ENCODE measurements at places on chromosomes 13 and 19. TPM values are rescaled to one million over a fixed set of nuclear protein-coding genes. Genes with fewer than 3 reads are reported as not detected.

- peak; percentile 98 for DNase-seq
Measured at GRCh38 chr13:90445179-90445578, 902.3 kb upstream of the MIR17HG start.

GRCh38 chr19:42436006-42436405 is 6.7 kb downstream of the CXCL17 start:
- no peak for DNase-seq

FAM124A gene
- 0.35 TPM for total RNA-seq

GRCh38 chr19:10352764-10353671 is 13.6 kb upstream of the ICAM3 start:
- DNase-seq = no peak

CD209 gene
- not detected for total RNA-seq

RRAS gene
- total RNA-seq = 40.5 TPM

SLC39A3 gene
- total RNA-seq = 31.6 TPM

DNA sequence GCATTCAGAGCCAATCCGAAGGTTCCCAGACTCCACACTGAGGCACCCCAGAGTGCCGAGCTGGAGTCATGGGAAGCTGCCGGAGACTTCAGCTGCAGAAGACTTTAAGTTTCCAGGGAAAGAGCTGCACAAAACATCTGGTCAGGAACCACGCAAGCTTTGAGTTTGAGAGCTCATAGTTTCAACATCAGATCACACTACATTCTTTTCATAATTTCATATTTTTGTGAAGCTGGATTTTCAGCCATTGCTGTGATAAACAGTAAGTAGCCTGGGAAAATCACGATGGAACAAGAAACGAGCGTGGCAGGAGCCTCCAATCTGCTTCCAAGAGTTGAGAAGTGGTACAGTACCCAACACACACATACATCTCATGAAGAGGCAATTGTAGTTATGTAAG is 25.5 kb upstream of the ATP12A start:
- no peak for DNase-seq

- no peak for DNase-seq
Measured at GRCh38 chr19:2140138-2140569, 11.2 kb downstream of the AP3D1 start.

DNA sequence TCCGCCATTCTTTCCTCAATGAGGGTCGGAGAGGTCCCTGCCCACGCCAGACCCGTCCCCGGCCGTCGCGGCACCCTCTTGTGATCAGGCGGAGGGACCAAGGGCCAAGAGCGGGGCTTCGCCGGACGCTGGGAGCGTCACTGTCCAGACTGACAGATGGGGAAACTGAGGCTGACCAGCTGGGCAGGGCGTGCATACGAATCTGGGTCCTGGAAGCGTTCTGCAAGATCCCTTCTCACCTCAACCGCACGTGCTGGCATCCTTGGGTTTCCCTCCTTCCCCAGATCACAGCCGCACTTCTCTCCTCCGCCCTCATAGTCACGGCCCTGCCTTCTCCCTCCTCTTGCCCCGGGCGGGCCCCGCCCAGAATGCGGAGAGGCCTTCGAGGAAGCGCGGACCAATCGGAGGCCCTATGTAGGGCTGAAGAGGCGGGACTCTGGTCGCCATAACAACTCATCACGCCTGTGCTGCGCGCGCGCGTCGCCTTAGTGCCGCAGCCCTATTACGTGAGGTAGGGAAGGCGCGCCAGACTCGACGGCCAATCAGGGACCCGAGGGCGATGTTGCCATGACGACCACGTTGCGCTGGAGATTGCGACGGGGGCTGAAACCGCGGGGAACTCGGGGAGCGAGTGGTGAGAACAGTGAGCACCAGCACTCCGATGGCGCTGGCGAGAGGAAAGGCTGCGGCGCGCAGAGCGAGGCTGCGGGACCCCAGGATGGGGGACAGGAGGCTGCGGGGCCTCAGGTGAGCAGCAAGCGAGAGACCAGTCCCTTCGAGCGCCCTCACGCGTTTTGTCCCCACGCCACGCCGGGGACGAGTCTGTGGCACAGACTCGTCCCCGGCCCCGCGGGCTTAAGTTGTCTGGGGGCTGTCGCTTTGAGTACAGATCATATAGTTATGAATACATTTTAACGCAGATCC is 5.7 kb downstream of the RNF225 start:
- peak; percentile 97 for DNase-seq

LRRC8E gene
- 14.8 TPM for total RNA-seq

GRCh38 chr19:47697863-47698609 is 15.2 kb upstream of the EHD2 start:
- peak; percentile 50 for DNase-seq

- DNase-seq = no peak
Measured at GRCh38 chr19:2717638-2718541, 3.3 kb downstream of the DIRAS1 start.

- peak; percentile 35 for DNase-seq
Measured at GRCh38 chr19:980133-980998, 3.8 kb upstream of the WDR18 start.

GRCh38 chr13:33730619-33731018 is 87.3 kb upstream of the RFC3 start:
- DNase-seq = no peak

FUT1 gene
- 0.05 TPM for total RNA-seq

NXNL1 gene
- total RNA-seq = not detected

DNA sequence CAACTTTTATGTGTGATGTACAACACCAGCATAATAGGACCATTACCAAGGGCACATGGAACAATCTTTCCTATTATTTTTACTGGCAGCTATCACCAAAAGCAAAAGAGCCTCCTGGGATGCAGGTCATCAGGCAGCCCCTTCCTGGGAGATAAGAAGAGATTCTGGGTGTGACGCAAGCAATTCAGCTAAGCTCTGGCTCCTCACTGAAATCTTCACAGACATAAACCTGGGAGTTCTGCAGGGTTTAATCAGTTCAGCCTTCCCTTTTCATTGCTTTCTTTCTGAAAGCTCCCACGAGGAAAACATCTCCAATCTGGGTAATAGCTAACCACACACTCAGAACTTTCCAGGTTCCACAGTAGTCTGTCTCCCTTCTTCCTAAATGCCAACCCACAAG is 341.1 kb downstream of the ENOX1 start:
- no peak for DNase-seq

CFAP97D2 gene
- not detected for total RNA-seq

DNA sequence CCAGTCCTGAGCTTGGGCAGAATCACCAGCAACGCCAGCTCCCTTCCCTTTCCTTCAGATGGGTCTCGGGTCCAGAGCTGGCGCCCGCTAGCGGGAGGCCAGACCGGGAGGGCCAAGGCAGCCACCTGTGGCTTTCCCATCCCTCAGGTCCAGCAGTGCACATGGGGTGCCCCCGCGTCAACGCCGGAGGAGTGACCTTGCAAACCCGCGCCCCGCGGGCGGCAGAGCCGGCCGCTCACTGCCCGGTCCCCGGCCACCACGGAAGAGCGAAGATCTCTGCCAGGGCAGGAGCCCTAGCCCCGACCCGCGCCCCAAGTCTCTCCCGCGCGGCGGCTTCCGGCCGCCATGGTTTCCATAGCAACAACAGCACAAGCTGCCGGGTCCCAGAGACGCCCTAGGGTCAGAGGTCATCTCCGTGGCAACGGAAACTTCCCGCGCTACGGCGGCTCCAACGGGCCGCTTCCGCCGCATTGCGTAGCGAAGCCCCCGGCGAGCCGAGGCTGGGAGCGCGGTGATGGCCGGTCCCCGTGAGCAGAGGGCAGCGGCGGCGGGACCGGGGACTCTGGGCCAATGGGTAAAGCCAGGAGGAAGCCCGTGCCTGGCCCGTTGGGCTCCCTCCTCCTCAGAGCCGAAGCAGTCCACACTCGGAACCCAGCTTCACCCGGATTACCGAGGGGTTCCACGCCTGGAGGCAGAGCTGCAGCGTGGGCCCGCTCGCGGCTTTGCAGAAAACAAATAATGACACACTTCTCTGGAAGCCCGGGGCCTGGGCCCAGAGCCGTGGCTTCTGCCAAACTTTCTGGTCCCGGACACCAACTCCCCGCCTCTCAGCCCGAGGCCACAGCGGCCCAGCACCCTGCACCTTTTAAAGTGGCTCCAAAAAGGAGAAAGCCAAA is 7.4 kb downstream of the FGF14 start:
- peak; percentile 80 for DNase-seq

MCOLN1 gene
- total RNA-seq = 3.1 TPM

ERICH6B gene
- not detected for total RNA-seq

GRCh38 chr13:105925496-105925895 is 610.0 kb downstream of the EFNB2 start:
- DNase-seq = peak; percentile 36

PCP2 gene
- 0.30 TPM for total RNA-seq

DNA sequence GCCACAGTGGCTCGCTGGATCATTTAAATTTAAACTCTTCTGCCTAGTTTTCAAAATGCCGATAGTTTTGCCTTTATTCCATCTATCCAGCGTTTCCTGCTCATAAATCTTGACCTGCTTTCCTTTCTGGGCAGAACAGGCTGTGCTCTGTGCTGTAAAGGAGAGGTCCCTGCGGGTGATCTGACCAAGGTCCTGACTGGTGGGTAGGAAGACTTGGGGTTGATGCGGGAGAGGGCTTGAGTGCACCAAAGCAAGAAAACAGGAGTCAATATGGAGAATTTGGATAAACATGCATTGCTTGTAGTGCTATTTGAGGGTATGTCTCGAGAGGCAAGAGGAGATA is 533.6 kb downstream of the MYO16 start:
- DNase-seq = peak; percentile 33

OR7A5 gene
- total RNA-seq = not detected

DNA sequence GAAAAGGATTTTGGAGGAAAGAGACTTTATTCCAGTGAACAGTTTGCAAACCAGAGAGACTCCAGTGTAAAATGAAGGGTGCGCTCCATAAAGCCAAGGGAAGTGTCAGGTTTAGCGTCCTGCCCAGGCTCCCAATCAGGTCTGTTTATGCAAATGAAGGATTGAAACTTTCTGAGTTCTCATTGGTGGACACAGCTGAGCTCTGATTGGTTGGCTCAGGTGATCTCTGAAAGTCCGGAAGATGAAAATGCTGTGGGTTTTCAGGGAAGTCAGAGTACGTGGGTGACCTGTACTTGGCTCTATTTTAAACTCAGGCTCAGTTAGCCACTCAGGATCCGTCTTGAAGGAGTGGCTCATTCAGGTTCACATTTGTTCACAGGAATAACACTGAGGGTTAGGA is 28.7 kb upstream of the CD33 start:
- DNase-seq = no peak

DNA sequence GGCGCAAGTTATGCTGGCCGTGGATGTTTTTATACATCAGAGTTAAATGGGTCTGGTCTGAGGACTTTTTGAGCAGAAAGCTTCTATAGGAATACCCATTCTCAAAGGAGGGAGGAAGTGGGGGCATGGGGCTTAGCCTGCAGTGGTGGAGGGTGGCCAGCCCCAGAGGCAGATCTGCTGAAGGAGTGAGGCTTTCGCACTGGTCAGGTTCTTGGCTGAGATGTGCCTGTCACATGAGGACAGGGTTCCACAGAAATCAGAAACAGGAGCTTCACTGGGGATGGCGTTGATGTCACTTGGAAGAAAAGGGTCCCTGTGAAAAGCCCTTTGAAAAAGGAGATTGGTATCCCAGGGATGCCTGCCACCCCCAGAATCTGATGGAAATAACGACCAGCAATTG is 100.7 kb upstream of the MCF2L start:
- DNase-seq = no peak

TEX101 gene
- total RNA-seq = not detected

GRCh38 chr13:84121456-84121855 is 239.2 kb upstream of the SLITRK1 start:
- DNase-seq = no peak

DNA sequence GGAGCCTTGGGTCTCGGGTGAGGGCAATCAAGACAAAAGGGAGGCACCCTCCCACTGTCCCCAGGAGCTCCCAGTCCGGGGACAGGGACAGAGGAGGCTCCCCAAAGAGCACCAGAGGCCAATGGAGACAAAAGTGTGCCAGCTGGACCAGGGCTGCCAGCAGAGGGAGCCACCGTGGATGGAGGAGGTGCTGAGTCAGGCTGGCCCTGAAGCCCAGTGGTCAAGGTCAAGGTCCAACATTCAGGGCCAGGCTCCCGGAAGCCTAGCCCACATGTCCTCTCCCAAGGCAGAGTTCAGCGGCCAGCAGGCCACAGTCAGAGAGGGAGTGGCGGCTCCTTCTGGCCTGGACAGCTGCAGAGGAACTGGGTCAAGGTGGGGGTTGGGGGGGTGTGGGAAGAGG is 8.4 kb downstream of the COL5A3 start:
- DNase-seq = no peak

DNA sequence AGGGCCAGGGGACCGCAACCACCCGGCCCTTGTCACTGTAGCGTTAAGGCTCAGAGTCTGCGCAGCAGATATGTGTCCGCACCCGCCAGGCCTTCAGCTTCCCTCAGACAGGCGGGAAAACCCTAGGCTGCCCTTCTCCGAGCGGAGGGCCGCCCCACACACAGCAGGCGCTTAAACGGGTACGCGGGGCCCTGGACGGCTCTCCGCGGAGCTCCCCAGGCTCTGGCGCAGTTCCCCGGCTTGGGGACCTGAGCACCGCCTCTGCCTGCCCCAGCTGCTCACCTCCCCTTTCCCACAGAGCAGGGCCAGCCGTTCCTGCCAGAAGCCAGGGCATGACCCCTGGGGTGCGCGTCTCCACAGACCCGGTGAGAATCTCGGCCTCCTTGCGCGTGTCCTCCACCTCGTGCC is 593 bp downstream of the ZNF135 start:
- DNase-seq = no peak

C1QTNF9 gene
- not detected for total RNA-seq

DNA sequence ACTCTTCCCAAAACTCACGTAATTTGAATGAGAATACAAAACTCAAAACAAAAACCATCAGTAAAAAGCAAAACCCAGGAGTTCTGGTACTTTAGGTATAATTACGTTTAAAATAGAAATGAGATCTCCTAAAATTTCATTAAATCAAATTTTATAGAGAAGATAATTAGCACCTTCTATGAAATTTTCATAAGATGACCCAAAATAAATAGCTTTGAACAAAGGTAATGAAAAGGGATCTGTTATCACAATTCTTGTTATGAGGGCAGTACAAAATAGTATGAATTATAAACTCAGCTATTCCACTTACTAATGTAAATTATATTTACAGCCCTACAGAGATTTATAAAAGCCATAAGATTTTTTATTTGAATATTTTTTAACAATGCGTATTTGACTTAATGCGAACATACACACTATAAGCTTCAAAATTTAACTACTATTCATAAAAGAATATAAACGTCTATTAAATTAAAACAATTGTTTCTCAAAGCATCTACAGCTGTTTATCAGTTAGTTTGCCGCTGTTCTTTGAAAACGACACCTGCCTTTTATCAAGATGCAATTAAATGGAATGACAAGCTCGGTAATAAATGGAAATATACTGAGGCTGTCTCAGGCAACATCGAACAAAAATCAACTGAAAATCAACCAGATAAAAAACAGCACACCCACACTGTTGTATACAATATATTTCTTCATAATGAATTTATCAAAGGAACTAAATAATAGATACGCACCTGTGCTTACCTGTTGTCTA is 63.8 kb downstream of the KCNRG start:
- DNase-seq = no peak

GRCh38 chr19:3691726-3692125 is 8.5 kb downstream of the PIP5K1C start:
- no peak for DNase-seq

- DNase-seq = no peak
Measured at GRCh38 chr13:25819856-25820530, 231.8 kb downstream of the SHISA2 start.

- no peak for DNase-seq
Measured at GRCh38 chr13:80551650-80552497, 210.9 kb upstream of the SPRY2 start.
